ENCODE measurements at places on chromosomes 11 and 22.

DNA sequence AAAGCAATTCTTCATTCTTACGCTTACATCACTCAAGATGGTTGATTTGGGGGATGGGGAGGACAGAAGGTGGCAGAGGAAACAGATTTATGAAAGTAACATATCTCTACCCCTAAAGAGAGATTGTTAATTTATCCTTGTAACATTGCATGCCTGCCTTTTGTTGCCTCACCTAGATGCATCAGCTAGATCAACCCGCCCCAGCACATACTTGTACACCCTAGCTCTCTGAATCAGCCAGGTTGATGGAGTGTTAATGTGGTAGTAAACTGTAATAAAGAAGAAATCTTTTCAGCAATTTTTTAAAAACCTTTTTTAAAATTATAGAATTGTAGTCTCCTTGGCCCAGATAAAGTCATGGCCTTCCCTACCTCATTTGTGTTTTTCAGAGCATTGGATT lies 51.5 kb downstream of the EXT2 start:
- no peak for DNase-seq

DNA sequence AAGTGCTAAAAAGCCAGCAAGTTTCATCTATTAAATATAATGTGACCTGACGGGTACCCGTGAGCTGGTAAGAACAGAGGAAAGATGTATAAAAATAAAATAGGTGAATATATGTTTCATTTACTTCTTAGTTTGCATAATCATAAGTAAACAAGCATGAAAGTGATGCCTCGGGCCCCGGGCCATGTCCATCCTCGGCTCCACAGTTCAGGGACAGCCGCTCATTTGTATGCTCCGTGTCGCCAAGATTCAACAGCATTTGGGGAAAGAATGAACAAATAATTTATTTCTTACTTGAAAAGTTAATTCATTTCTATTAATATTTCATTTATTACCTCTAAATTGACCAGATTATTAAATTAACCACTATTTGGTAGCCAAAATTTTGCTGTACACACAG lies 251.8 kb downstream of the NTM start:
- DNase-seq, result no peak

DNA sequence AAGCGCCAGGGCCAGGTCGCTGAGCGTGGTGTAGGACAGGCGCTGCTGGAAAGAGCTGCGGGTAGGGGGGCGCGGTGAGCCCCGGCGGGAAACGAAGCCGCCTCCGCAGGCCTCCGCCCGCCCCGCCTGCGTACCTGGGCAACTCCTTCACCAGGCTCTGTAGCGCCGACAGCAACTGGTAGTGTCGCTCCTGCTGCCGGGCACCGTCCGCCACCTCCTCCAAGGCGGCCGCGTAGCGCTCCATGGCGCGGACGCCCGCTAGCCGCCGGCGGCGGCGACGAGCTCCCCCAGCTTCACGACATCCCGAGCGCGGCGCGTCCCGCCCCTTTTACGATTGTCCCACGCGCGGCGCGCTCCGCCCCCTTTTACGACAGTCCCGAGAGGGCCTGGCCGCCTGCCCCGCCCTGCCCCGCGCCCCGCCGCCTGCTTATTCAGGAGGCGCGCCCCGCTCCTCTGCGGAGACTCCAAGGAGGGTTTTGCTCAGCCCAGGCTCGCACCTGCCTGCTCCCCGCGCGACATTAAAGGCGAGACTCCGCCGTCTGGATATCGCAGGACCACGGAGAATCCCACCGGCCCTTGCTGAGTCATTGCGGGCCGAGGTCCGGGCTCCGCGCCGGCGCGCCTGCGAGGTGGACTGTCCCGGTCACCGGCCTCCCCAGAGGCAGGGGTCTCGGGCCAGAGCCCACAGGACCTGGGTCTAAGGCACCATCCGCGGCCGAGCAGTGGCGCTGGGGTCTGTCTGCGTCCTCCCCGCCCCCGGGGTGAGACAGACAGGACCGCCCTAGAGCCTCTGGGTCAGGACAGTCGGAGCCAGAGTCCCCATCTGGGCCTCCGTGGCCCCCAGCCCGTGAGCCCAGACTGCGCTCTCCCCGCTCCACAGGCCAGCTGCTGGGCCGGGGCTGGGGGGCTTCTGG lies at the start of gene DGCR6L:
DGCR6L (minus strand) TSS at position 316 of the 914 bp plus-strand sequence; CDS start at position 244, 72 bp downstream.
- peak; percentile 90 for DNase-seq

DNA sequence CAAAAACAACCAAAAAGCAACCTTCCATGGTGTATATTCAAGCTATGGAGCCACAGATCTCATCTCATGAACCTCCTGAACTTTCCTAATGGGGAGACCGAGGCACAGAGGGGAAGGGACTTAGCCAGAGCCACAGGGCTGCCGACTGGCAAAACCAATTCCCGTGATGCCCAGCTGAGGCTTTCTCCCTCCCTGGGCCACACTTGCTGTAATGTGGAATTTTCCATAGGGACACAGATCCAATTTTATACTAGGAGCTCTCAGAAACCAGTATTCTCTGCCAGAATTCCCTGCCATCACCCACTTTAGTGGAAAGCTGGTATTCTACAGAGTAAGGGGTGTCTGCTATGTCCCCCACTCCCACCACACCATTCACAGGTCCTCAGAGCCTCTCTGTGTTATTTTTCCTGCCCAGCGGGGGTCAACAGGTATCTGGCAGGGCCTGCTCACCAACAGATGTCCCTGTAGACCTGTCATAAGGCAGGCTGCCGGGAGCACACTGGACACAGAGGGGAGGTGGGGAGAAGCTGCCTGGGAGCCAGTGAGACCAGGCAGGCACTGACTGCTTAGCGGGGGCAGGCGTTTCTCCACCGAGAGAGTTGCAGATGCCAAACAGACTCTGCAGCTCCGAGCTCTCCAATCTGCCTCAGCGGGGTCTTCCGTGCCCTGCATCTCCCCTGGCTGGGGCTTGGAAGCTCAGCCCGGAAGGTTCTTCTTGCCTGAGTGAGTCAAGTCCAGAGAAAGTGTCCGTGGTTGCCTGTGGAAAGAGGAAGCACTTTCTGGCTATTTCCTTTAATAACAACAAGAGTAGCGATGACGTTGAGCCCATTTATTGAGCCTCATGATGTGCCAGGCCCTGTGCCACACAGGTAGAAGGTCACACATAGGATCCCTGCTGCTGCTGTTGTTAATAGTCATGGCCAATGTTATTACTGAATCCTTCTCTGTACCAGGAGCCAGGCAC lies 26.3 kb downstream of the RPS6KA4 start:
- no peak for DNase-seq

- no peak for DNase-seq
Measured at GRCh38 chr11:36312611-36313472, 16.8 kb downstream of the PRR5L start.

GRCh38 chr11:121844016-121844415 lies 272.0 kb downstream of the BLID start:
- no peak for DNase-seq

DNA sequence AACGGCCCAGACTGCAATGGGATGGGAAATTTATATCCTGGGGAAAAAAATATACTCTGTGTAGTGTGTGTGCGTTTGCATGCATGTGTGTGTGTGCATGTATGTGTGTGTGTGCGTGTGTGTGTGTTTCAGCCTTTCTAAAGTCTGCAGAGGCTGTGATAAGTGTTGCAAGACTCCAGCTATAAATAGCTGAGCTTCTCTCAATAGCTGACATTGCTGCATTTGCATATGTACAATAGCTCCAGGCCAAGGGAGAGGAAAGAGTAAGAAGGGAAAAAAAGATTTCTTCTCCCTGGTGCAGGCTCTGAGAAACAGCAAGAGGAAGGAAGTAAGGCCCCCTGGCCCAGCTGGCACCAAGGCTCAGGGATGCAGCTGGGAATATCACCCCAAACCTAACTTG lies 483.0 kb downstream of the MN1 start:
- peak; percentile 58 for DNase-seq

DNA sequence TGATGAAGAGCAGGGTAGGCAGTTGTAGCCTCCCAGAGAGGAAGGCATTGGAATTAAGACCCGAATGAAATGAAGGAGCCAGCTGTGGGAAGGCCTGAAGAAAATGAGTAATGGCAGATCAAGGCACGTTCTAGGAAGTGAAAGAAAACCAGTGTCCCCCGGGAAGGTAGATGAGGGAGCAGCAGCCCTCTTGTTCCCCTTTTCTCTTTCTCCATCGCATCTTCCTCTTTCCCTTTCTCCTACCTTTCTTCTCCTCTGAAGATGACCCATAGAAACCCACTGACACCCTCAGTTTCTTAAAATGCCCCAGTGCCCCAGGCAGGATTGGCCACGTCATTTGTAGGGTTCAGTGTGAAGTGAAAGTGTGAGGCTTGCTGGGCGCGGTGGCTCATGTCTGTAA lies 172.6 kb upstream of the SEZ6L start:
- DNase-seq, result no peak

DNA sequence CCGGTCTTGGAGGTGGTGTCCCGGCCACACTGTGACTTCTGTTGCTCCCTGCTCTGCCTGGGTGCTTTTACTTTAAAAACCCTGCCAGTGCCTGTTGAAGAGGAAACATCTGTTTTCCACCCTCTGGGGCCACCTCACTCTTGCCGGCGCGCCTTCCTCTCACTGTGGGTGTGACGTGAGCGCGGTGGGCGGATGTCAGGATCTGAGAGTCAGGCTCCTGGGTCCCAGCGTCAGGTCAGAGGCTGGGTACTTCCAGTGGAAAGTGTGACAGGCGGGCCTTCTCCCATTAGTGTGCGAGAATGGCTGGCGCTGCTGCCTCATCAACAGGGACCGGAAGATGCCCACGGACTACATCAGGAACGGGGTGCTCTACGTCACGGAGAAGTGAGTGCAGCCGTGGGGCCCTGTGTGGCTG lies 54.2 kb downstream of the GRAMD4 start:
- DNase-seq, result peak; percentile 35

DNA sequence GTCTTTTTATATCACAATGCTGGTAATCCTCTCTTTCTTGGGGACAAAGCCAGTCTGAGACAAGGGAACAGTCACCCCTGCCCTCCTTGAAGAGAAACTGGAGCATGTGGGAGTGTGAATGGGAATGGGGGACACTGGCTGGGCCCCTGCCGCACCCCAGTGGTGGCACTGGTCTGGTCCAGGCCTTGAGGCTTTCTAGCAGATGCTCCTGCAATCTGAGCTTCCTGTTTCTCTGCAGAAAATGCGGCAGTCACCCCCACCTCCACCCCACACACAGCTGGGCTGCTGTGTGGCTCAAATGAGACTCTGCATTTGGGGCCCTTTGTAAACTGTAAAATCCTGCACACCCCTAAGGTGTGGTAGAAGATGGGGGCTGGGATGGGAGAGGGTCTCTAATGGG lies 6.6 kb upstream of the MARK2 start:
- DNase-seq, result no peak

DNA sequence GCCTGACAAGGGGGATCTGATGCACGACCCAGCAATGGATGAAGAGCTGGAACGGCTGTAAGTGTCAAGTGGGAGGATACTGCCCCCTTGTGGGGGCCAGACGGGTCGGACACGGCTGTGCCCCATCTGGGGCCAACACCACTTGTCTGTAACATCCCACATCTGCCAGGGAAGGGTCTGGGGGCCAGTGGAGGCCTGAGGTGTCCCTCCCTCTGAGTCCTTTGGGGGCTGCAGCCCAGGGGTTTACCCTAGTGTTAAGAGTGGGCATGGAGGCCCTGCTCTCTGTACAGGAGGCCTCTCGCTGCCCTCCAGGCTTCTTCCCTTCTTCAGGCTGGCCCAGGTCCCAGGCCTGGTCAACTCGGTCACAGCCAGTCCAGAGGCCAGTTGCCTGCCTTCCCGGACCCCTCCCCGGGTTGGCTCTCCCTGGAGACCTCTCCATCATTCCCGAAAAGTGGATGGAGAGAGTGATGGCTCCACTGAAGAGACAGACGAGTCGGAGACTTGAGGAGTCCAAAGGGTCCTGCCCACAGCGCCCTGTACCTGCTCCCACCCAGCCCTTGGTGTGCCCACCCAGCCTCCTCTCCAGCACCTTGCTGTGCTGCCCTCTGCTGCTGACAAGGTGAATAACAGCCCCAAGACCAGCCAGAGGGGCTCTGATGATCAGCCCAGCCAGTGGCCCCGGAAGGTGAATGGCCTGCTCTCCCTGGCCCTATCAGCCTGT lies 15.4 kb downstream of the ARFGAP2 start:
- DNase-seq, result peak; percentile 66

- DNase-seq, result no peak
Measured at GRCh38 chr11:20368438-20368837, 4.9 kb downstream of the HTATIP2 start.

- no peak for DNase-seq
Measured at GRCh38 chr22:39716534-39716933, 146.0 kb downstream of the CACNA1I start.

GRCh38 chr11:69642549-69642912 lies 1.6 kb downstream of the CCND1 start:
- DNase-seq, result no peak

- DNase-seq, result no peak
Measured at GRCh38 chr22:39312410-39312809, 7.0 kb downstream of the RPL3 start.

- DNase-seq, result no peak
Measured at GRCh38 chr11:92257536-92257935, 32.9 kb downstream of the FAT3 start.

DNA sequence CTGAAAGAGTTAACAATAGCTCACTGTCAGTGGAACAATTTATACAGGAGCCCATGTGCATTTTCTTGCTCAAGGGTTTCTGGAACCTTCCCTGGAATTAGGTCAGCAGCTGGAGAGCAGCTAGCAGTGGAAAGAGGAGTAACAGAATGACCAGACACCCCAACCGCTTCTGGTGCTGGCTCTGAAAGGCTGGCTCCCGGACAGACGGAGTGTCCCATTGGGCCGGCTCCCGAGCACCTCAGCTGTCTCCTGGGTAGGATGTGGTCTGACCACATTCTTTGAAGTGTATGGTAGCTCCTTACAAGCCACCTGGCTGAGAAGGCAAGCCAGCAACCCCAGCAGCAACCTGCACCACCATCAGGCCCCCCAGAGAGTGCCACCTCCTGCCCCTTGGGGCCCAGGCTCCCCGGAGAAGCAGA lies 44.7 kb downstream of the ABTB2 start:
- DNase-seq, result no peak

GRCh38 chr11:106594751-106595351 lies 423.4 kb downstream of the GUCY1A2 start:
- peak; percentile 73 for DNase-seq

- DNase-seq, result no peak
Measured at GRCh38 chr11:134466156-134466555, 54.1 kb upstream of the B3GAT1 start.

DNA sequence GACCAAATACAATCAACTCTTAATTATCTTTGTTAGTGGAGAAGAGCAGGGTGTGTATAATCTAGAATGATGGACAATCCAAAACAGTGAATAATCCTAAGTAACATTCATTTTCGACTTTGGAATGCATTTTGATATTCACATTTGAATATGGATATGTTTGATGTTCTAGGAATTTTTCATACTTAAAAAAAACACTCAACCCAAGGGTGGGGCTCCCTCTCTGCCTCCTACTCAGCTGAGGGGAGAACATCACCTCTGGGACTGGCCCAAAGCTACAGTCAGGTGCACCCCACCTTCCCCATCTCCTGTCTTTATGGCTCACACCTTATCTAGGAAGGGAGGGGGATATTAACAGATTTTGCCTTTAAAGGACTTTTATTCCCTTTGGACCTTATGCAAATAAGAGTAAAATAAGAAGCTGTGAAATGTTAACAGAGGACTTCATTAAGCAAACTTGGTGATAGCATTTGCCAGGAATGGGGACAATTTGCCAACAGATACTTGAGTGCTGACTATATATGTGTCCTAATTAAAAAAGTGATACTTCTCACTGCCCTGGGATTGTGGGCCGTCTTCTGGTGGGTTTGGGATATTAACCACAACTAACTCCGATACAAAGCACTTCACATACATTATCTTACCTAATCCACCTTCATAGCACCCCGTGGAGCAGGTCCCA lies 187.0 kb downstream of the ST3GAL4 start:
- DNase-seq, result no peak

Data from putamen (tissue), 1 donor.